ENCODE measurements at places on chromosomes 3 and 15. TPM values are rescaled to one million over a fixed set of nuclear protein-coding genes. Genes with fewer than 3 reads are reported as not detected.
A peak's percentile ranks its signal among the peaks of the same experiment; 100 is the strongest.

PRR20G gene
- not detected for total RNA-seq

DNA sequence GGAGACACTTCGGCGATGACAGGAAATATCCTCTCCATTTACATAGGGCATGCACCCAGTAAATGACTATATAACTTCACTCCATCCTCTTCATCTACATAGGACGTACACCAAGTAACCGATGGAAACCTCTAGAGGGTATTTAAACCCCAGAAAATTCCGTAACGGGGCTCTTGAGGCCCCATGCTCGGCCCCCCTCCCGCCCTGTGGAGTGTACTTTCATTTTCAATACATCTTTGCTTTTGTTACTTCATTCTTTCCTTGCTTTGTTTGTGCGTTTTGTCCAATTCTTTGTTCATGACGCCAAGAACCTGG, 7.5 kb upstream of the FAM107A start:
- no peaks in the 10 kb centered on the region for H3K4me1 ChIP-seq
- peak overlapping the region; percentile 75 for H3K27ac ChIP-seq
- peak overlapping the region; percentile 62 for H3K4me3 ChIP-seq
- H3K27me3 ChIP-seq, result no peaks in the 10 kb centered on the region

DNA sequence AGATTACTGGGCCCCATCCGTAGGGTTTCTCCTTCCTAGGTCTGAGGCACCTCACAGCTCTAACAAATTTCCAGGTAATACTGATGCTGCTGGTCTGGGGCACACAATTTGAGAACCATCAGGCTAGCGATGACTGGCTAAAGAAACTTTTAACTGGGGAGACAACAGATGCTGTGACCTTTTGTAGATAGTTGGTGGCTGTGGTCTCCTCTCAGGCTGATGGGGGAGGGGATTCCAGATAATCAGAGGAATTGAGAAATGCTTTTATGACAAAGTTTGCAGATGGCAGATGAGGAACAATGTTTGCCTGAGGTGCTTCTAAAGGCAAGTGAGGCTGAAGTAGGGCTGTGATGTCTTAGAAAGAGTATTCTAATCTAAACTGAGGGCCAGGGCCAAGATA, 13.8 kb upstream of the CCR9 start:
- no peak for DNase-seq
- no peaks in the 10 kb centered on the region for H3K36me3 ChIP-seq
- no peak overlapping the region for H3K4me3 ChIP-seq
- no peaks in the 10 kb centered on the region for H3K27me3 ChIP-seq
- peaks cover 16% of the 10 kb centered on the region for H3K4me1 ChIP-seq
- peak overlapping the region; percentile 55 for H3K27ac ChIP-seq

DNA sequence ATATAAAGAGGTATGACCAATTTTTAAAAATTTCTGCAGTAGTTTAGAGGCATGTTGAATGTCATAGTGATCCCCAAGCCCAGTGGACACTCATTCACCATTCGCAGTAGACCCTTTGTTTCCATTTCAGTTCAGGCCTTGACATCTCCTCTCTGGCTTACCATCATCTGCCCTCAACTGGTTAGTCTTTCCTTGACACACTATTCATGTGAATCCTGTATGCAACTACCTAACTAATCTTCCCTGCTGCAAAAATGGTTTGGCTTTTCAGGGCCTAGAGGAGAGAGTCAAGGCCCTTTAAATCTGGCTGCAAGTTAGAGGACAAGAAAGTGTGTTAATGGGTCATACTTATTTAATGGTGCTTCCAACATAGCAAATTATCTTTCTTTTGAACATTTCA, 10.9 kb downstream of the APH1B start:
- H3K36me3 ChIP-seq, result peaks cover 2% of the 10 kb centered on the region
- H3K4me3 ChIP-seq, result no peak overlapping the region
- no peaks in the 10 kb centered on the region for H3K4me1 ChIP-seq
- no peak for DNase-seq
- no peaks in the 10 kb centered on the region for H3K27me3 ChIP-seq

- no peak overlapping the region for H3K27ac ChIP-seq
- H3K4me3 ChIP-seq, result no peak overlapping the region
- H3K4me1 ChIP-seq, result no peaks in the 10 kb centered on the region
- no peaks in the 10 kb centered on the region for H3K36me3 ChIP-seq
Measured at GRCh38 chr3:8491271-8492144, 10.1 kb upstream of the LMCD1 start.

- H3K27me3 ChIP-seq, result no peaks in the 10 kb centered on the region
- no peak for DNase-seq
- no peaks in the 10 kb centered on the region for H3K36me3 ChIP-seq
- no peak overlapping the region for H3K4me3 ChIP-seq
- H3K4me1 ChIP-seq, result no peaks in the 10 kb centered on the region
- no peak overlapping the region for H3K27ac ChIP-seq
Measured at GRCh38 chr3:140706360-140706759, 28.5 kb downstream of the TRIM42 start.

GRCh38 chr3:133535971-133536881, 37.3 kb upstream of the CDV3 start:
- no peaks in the 10 kb centered on the region for H3K36me3 ChIP-seq
- no peak overlapping the region for H3K4me3 ChIP-seq
- DNase-seq, result no peak
- peak overlapping the region; percentile 58 for H3K27ac ChIP-seq
- no peaks in the 10 kb centered on the region for H3K4me1 ChIP-seq

PLAAT1 gene
- not detected for total RNA-seq

CCR9 gene
- 7.4 TPM for total RNA-seq

WNT5A gene
- total RNA-seq, result 7.4 TPM

GRCh38 chr3:44865272-44866035, 3.7 kb downstream of the TMEM42 start:
- no peaks in the 10 kb centered on the region for H3K4me1 ChIP-seq
- H3K27me3 ChIP-seq, result no peaks in the 10 kb centered on the region
- no peak overlapping the region for H3K4me3 ChIP-seq
- no peak for DNase-seq

GRCh38 chr3:141425523-141426233, 57.4 kb downstream of the ZBTB38 start:
- peak overlapping the region; percentile 78 for H3K27ac ChIP-seq
- DNase-seq, result no peak
- H3K4me1 ChIP-seq, result no peaks in the 10 kb centered on the region
- no peak overlapping the region for H3K4me3 ChIP-seq

TAGLN3 gene
- total RNA-seq, result not detected

- H3K4me3 ChIP-seq, result peak overlapping the region; percentile 65
- H3K4me1 ChIP-seq, result peaks cover 2% of the 10 kb centered on the region
- no peak for DNase-seq
- H3K36me3 ChIP-seq, result no peaks in the 10 kb centered on the region
- peak overlapping the region; percentile 95 for H3K27ac ChIP-seq
Measured at GRCh38 chr3:194488055-194488742, 1.4 kb upstream of the ATP13A3 start.

SLC7A14 gene
- total RNA-seq, result 0.18 TPM

DNA sequence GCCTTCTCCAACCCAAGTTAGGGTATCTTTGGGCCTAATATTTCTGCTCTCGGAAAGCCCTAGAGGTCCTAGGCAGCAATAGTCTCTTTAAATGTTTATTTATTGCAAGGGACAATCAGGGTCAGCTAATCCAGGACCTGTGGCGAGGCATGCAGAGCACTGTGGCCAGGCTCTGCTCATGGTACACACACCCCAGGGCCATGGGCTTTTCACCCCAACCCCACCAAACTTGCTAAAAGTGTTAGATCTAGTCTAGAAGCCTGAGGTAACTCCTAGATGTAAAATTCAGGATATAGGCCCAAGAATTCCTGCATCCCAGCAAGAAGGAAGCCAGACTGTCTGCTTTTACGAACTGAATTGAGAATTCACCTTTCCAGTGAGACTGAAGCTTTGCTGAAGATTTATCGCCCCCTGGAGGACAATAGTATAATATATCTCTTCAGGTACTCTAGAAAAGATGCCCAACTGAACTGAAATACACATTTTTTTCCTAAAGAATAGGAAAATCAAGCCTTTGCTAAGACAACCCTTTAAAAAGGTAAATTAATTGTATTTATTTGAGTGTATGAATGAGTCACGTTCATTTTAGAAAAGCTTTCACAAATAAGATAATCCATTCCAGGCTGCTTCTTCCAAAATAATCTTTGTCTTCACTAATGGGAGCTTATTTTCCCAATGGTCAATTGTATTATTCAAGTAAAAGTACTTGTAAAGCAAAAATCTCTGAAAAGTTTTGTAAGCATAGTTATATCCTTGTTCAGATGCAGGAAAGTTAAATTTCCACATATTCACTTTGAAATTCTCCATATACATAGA, 89.8 kb downstream of the LRRC3B start:
- H3K36me3 ChIP-seq, result no peaks in the 10 kb centered on the region
- H3K27ac ChIP-seq, result no peak overlapping the region
- no peaks in the 10 kb centered on the region for H3K27me3 ChIP-seq
- H3K4me1 ChIP-seq, result no peaks in the 10 kb centered on the region
- DNase-seq, result no peak

- no peaks in the 10 kb centered on the region for H3K4me1 ChIP-seq
- no peak overlapping the region for H3K4me3 ChIP-seq
- no peak overlapping the region for H3K27ac ChIP-seq
- H3K27me3 ChIP-seq, result no peaks in the 10 kb centered on the region
Measured at GRCh38 chr15:28953573-28954195, 67.9 kb downstream of the APBA2 start.

TRPM1 gene
- not detected for total RNA-seq

DNA sequence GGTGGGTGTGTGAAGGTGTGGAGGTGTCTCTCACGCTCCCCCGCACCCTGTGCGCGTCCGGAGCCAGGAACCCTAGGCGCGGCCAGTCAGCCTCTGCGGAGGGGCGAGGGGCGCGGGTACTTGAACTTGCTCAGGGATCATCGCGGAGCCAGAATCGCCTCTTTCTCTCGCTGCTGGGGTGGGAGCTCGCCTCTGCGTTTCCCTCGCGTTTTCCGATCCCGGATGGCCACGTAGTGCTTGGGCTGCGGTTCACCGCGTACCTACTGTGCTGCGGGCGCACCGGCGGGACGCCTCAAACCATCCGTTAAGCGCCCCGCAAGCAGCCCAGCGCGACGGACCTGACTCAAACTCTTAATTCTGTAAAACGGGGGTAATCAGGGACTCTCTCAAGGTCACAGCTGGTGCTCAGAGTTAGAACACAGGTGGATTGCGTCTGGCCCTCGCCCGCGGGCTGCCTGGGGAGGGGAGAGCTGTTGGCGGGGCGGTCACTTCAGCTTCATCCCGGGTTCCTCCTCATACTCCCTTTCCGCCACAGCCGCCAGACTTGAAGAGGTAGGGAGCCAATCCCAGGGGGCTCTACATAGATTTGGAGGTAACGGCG, 686 bp downstream of the MYRIP start:
- no peak for DNase-seq
- H3K4me1 ChIP-seq, result no peaks in the 10 kb centered on the region
- no peak overlapping the region for H3K27ac ChIP-seq
- peak overlapping the region; percentile 24 for H3K4me3 ChIP-seq
- H3K36me3 ChIP-seq, result no peaks in the 10 kb centered on the region

GOLGA6B gene
- total RNA-seq, result not detected

HTR3D gene
- not detected for total RNA-seq

DNA sequence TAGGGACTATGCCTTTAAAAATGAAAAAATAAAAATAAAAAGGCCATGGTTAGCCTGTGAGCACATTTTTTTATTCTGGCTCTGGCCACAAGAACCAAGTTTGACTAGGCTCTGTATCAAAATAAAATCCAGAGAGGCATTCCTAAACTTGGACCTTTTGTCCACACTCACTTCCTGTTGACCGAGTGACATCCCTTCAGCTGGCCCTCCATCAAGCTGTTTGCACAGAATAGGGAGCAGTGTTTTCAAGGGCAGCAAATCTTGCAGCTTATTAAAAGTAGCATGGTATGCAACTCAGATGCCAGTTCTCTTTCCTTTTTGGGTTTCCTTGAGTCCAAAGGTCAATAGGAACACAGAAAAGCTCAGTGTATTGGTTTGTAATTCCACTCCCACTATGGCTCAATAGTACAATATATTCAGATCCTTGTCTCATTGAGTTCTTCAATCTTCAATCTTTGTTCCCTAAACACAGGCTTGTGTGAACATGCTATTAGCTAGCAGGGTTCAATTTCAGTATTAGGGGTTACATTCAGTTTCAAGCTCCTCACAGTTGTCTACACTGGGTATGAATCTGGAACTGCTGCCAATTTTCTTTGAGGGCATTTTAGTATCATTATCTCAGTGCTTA, 244.5 kb downstream of the RBMS3 start:
- DNase-seq, result no peak
- H3K4me1 ChIP-seq, result no peaks in the 10 kb centered on the region
- H3K36me3 ChIP-seq, result no peaks in the 10 kb centered on the region
- no peak overlapping the region for H3K4me3 ChIP-seq
- peak overlapping the region; percentile 16 for H3K27ac ChIP-seq

DNA sequence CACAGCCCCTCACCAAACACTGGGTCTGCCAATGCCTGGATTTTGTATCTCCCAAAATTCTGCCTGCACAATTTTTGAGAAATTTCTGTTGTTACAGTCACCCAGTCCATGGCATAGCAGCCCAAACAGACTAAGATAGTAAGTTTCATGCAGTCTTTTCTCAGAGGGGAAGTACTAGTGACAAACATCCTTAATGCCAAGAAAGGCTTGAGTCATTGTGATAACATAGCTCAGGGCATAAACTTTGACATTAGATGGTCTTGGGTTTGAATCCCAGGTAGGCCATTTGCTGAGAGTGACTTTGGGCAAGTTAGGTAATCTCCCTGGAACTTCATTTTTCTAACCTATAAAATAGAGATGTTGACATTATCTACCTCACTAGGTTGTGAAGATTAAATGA, 36.1 kb upstream of the PFN2 start:
- H3K27ac ChIP-seq, result no peak overlapping the region
- H3K4me1 ChIP-seq, result no peaks in the 10 kb centered on the region
- no peak overlapping the region for H3K4me3 ChIP-seq
- no peaks in the 10 kb centered on the region for H3K36me3 ChIP-seq

TGM4 gene
- total RNA-seq, result not detected

All from Peyer's patch (tissue), 4 donors.